ENCODE measurements at places on chromosomes 2 and 18.

GRCh38 chr18:68284236-68284780, 430.6 kb downstream of the TMX3 start:
- DNase-seq = no peak

DNA sequence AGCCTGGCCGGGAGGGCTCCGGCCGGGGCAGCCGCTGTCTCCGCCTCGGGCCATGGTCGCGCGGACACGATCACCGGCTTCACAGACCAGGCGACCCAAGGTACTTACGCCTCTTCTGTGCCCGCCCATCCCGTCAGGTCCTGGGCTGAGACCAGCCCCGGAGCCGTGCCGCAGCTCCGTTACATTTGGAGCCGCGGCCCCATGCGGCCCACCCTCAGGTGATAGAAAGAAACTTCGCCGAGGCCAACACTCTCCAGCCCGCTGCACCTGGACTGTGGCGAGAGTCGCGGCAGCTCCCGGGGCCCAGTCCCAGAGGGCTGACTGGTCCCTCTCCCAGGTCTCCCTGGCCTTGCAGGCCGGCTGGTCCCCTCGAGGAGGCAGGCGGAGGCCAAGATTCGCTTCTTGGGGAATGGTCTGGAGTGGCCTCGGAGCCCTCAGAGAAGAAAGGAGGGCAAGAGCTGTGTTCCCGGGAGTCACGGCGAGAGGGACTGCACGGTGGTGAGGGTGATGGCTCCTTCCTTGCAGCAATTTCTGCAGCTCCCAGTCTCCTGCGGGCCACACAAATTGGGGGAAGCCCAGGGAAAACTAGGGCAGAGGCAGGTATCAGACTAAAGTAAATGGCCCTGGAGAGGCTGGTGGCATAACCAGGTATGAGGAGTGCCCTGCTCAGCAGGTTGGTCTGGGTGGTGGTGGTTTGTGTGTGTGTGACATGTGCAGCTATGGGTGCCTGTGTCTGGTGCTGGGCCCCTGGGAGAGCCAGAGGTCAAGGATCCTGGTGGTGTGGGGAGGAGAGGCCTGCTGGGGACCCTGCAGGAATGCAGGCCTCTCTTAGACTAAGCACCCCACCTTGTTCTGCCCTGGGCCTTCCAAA, 822 bp downstream of the GDF7 start:
- DNase-seq = no peak

DNA sequence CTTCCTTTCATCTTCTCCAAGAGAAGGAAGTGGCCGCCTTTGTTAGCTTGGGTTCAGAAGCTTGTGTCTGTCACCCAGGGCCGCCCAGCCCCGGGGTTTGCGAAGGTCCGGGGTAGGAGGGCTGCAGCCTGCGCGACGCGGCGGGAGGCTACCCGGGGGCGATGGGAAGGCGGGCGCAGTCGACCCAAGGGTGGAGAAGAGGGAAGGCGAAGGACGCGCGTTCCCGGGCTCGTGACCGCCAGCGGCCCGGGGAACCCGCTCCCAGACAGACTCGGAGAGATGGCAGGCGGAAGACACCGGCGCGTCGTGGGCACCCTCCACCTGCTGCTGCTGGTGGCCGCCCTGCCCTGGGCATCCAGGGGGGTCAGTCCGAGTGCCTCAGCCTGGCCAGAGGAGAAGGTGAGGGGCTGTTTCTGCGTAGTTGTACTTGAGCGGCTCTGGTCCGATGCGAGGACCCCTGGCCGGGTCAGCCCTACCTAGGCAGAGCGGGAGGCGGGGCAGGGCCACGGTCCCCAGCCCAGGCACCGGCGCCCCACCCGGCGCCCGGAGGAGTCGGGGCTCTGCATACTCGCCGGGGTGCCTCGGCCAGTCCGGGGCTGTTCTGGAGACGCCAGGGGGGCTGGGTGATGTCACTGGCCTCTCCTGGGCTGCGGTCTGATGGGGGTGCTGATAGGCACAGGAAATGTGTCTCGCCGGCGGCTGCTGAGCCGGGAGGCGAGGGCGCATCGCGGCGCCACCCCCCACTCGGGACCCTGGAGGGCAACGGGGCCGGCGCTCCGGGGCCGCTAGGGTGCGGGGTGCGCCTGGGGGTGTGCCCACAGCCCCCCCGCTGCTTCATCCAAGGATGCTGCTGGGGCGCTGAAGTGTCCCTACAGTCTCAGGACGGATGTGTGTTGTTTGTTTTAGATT, at the start of gene QPCT:
Gene QPCT, plus strand, starts transcription at position 178 of the 909 bp plus-strand sequence. Its CDS starts 102 bp downstream, at position 280.
- peak; percentile 69 for DNase-seq

DNA sequence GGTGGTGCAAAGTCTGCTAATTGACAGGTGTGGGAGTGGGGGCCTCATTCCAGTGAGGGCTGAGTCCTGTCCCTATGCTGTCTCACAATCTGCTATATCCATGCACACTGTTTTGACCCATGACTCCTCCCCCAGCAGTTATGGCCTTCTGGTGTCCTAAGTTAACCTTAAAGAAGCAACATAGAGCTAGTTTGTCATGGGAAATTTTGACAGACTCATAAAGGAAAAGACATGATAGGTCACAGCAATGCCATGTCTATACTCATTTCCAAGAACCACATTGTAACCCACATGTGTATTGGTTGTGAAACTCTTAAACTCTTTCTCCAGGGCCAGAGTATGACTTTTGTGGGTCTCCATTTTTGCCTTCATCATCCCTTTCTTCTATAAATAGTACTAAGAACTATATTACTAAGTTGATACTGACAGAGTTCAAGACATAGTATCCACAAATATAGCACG, 78.2 kb upstream of the SLC1A4 start:
- DNase-seq = no peak

DNA sequence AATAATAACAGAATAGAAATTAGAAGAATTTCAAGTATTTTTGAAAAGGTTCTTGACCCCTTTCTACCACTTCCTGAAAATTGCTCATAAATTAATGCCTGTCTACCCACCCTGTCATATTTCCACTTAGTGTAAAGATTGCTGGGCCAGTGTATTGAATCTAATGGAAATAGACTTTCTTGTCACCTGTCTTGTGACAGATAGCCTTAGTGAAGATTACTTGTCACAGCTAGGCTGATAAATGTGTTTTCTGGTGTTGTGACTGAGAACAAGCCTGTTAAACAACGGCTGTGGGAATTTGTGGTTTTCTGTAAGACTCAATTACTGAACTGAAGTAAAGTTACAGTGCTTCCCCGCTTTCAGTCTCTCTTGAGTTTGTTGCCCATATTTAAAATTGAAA, 37.0 kb downstream of the PIK3C3 start:
- no peak for DNase-seq
